ELF-1 (cell line): ENCODE measurements at places on chromosomes 3 and 15.

GRCh38 chr15:39432026-39432425, 148.9 kb upstream of the THBS1 start:
- DNase-seq: no peak

DNA sequence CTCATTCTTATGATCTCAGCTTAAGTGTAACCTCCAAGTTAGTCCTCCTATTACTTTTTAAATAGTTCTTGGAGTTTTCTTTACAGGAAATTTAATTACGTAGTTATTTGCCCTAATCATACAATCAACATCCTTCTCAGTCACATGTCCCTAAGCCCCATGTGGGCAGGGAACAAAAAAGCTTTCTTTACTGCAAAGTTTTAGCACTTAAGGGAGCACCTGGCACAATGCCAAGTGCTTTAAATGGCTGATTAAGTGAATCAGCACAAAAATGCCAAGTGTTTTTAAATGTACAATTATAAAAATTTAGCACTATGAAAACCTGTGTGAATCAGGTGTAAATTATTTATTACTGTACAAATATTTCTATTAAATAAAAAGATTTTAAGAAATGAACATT, 445.3 kb downstream of the C3orf38 start:
- DNase-seq: no peak

GRCh38 chr3:17795711-17796110, 53.3 kb upstream of the TBC1D5 start:
- no peak for DNase-seq

- no peak for DNase-seq
Observed at GRCh38 chr15:70699890-70700289, 63.5 kb downstream of the UACA start.
